ENCODE measurements at places on chromosomes 6 and 20.

DNA sequence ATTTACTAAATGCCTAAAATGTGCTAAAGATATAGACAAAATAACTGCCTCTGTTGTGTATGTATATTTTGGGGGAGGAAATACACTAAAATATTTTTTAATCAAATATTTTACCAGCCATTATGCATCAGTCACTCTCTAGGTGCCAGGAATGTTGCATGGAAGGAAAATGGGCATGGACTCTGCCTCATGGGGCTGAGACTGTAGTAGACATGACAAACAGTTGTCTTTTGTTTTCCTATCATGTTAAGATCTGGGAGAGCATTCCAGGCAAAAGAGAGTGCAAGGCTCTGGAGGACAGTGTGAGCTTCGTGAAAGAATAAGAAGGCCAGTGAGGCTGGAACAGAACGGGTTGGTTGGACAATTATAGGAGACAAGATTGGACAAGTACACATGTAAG, 26.5 kb downstream of the HLA-DOB start:
- DNase-seq, result no peak

DNA sequence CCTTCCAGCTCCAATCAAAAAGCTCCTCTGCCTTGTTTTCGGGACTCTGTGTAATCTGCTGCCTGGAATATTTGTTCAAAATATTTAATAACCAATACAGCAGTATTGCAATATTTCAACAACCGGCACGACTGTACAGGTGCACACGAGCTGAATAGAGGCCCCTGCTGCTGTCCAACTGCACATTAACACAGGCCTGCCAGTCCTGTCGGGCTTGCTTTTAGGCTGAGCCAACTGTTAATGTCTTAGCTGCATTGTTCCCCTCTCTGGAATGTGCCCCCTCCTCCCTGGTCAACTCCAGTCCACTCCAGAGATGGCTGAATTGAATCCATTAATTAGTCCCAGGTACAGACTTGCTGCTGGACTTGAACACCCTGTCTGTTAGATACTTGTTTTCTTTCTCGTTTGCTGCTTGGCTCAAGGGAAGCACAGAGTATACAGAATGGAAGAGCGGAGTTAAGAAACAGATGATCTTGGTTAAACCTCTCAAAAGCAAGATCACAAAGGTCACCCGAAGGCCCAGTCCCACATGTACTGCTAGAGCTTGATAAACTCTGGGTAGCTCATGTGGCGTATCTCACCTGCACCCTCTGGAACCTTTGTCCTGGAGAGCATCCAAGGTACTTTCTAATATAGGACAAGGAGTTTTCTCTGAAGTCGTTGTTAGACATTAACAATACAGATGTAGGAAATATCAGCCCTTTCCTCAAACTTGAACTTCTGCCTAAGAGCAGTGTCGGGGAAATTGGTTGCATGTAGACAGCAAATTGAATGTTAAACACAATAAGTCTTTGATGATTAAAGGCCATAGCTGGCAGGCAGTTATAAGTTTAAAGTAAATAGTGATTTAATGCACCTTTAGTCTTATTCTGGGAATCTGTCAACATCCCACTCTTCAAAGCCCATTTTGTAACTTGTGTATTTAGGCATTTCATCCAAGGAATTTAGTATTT, 31.9 kb downstream of the SHLD1 start:
- no peak for DNase-seq

- DNase-seq, result no peak
Observed at GRCh38 chr20:3092611-3093379, 8.3 kb upstream of the AVP start.

GRCh38 chr6:24936641-24937317, 1.0 kb upstream of the RIPOR2 start:
- no peak for DNase-seq

All from NCI-H1417 treated with DMSO at 0.1 percent for 48 hours (cell line).